T-cell (primary cell): ENCODE measurements at places on chromosomes 5 and 9.

DNA sequence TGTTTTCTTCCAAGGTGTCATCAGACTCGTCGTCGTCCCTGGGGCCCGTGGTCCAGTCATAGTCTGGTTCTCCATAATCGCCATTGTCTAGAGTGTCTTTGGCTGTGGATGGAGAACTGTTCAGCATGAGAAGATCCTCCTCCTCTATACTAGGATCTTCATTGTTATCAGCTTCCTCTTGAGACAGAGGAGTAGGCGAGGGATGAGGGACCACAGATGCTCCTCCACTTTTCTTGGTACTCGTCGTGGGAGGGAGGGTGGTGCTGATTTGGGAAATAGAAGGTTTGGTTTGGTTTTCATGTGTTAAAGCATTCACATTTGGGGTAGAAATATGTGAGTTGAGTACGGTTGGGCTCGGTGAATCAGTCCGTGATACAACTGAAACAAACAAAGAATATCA, 8.8 kb downstream of the C5orf15 start:
- DNase-seq = no peak

DNA sequence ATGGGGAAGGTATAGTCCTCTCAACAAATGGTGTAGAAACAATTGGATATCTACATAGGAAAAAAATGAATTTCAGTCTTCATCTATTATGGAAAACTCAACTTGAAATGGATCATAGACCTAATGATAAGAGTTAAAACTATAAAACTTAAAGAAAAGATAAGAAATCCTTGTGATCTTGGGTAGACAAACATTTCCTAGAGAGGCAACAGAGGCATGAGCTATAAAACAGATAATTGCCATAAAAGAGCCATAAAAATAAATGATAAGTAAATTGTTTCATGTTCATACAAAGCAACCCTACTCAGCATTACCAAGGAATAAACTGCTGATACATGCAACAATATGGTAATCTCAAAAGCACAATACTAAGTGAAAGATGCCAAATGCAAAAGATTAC, 76.2 kb downstream of the SNX18 start:
- DNase-seq = no peak

DNA sequence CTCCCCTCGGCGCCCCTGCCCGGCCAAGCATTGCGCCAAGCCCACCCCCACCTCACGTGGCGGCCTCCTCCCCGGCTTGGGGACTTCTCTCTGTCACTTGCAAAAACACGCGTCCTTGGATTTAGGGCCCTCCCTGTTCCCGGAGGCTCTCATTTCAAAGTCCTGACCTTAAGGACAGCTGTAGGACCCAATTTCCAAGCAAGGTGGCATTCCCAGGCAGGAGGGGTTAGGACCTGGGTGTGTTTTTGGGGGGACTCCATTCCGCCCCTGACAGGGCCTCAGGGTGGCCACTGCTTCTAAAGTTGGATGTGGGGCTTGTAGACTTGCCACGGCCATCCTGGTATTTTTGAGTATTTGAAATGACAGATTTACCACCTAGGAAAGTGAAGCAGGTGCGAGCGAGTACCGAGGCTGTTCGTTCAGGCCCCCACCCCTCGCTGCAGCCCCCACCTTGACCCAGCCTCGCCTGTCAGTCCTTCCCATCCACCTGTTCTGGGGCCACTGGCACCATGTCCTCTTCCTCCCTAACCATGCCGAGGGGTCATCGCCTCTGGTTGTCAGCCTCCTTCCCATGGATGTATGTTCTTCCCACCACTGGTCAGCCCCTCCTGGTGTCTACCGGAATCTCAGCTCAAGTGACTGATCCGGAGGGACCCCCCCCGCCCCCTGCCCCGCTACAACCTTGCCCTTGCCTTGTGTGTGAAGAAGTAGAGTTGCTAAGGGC, 52.4 kb downstream of the MRPL36 start:
- no peak for DNase-seq

- DNase-seq = no peak
Measured at GRCh38 chr5:12413585-12413984, 509.3 kb upstream of the CTNND2 start.

DNA sequence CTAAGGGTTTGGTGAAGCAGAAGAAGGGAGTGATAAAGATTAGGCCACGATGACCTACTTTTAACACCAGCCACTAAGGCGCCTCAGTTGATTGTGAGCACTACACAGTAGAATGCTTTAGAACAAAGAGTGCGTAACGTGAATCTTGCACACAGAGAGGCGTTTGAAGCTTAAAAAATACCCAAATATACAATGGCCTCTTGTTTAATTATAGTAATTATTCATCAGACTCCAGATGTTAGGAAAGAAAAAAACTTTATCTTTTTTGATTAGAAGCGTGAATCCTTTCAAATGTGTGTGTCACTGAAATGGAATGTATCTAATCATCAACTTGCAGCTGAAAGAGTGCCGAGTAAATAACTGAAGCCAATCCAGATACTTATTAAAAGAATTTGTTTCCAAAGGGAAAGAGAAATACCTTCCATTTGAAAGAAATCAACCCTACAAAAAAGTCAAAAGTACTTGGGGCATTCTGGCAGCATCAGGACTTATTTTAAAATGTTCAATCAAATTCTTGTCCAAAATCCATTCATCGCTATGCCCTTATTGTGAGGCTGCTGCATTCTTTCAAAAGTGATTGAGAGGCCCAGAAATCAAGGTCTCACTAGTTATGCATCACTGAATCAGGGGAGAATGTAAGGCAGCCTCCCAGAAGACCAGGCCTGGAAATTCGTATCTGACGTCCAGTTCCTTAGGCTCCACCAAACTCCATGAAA, 337.5 kb downstream of the ZNF608 start:
- DNase-seq = no peak

DNA sequence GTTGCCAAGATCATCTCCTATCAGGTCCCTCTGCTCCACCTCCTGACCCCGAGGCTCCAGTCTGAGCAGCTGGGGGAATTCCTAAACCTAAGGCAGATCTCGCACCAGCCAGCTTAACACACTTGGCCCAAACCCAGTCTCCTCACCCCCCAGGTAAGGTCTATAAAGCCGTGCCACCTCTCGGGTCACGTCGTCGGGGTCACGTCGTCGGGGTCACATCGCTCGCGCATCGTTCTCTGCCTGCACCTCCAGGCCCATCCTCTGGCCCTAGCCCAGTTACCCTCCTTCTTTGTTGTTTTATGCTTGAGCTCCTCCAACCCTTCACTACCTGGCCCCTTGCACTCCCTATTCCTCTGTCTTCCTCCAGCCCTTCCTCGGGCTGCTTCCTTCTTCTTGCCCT, 77.2 kb downstream of the CTSL start:
- no peak for DNase-seq

GRCh38 chr9:138010861-138011260, 133.3 kb downstream of the CACNA1B start:
- no peak for DNase-seq

- DNase-seq = no peak
Measured at GRCh38 chr5:139649082-139649991, 1.2 kb downstream of the CXXC5 start.

GRCh38 chr5:143826951-143827444, 15.0 kb downstream of the HMHB1 start:
- no peak for DNase-seq

GRCh38 chr5:158382473-158382872, 523.5 kb upstream of the CLINT1 start:
- DNase-seq = no peak

- DNase-seq = no peak
Measured at GRCh38 chr5:110803467-110804326, 64.9 kb downstream of the SLC25A46 start.
